SHP77 (cell line): ENCODE measurements at places on chromosomes 6 and 20.

DNA sequence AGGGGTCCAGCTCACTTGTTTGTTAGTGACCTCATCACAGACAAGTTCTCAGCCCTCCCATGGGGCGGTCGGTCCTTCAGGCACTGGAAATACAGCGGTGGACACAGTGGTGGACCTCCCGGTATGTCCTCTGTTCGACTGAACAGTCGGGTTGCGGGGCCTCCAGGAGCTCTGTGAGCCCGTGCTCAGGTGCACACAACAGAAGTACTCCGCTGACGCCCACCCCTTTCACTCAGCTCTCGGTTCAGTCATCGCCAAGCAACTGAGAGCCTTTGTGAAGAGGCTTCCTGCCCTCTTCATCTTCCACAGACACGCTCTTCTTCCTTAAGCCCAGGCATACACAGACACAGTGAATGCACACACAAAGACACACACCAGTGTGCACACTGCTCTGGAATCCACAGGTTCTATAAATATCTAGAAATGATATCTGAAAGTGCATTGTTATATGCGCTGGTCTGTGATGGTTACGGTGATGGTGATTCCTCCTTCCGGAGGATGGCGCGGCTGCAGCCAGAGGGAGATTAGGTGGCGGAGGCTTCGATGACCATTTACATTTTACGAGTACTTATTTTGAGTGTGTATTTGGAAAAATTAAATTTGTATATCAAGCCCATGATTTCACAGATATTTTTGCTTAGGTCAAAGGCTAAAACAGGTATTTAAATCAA is 46.8 kb upstream of the BHLHE23 start:
- DNase-seq: no peak

GRCh38 chr6:85047818-85048217 is 283.4 kb upstream of the TBX18 start:
- no peak for DNase-seq

DNA sequence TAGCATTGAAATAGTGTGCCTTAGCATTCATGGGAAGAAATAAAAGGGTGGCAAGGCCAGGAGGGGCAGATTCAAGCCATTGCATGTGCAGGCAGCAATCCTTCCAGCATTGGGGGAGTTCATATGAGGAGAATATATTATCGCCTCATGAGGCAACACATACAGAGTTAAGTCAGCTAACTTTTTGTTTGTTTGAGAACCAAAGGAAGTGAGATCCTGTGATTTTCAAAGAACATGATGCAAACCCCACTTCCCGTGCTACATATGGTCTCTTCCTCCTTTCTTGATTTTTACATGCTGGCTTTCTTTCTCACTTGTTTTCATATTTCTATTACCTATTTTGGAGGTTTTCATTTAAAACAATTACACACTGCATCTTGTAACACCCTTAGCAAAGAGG is 579.7 kb upstream of the ARID1B start:
- no peak for DNase-seq

DNA sequence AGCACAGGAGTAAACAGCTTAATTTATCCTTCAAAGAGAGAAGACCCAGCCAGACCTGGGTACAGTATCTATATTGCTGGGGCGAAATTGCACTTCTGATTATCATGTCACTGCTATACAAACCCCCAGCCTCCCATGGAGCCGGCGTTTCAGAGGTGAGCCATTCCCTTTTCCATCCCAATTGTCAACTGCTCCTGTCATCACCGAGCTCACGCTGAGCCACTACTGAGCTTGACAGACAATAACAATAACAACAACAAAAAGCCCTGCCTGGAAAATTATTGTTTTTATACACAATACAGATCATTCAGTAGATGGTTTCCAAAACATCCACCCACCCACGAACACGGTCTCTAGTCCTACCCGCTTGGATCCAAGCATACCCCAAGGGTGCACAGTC is 129.0 kb upstream of the JARID2 start:
- DNase-seq: no peak
